Umbilical cord (tissue), 2 donors: ENCODE measurements at places on chromosomes 13 and 19.
A peak's percentile ranks its signal among the peaks of the same experiment; 100 is the strongest.

- DNase-seq, result no peak
These were observed 4.2 kb downstream of the CLIP3 start for GRCh38 chr19:36028313-36029041.

DNA sequence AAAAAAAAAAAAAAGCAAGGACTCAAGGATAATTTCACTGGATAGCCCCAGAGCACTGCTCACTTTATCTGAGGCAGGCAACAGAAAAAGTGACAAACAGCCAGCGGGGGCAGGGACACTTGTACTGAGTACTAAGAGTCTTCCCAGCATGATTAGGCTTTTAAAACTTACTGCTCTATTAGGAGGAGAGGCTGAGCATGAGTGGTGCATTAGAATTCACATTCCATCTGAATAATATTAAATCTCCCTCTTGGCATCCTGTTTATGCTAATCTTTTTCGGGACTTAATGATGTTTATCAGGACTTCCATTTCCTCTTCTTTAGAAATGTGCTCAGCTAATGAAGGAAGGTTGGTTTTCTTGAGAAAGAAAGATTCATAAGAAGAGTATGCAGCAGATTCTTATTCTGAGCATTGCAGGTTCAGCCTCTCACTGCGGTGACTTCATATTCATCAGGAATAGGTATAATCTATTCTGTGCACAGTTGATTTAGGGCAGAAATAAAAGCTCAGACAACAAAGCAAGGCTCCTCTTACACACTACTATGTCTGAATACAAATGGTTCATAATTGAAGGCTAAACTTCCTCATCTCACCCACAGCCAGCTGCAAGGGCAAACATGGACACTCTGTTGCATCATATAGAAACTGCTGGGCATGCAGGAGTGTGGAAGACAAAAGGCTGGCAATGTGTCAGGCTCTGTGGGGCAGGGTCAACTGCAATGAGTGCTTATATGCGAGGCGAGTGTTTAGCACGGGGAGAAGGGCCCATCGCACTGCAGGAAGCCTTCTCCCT is 107.0 kb downstream of the KL start:
- peak; percentile 54 for DNase-seq

DNA sequence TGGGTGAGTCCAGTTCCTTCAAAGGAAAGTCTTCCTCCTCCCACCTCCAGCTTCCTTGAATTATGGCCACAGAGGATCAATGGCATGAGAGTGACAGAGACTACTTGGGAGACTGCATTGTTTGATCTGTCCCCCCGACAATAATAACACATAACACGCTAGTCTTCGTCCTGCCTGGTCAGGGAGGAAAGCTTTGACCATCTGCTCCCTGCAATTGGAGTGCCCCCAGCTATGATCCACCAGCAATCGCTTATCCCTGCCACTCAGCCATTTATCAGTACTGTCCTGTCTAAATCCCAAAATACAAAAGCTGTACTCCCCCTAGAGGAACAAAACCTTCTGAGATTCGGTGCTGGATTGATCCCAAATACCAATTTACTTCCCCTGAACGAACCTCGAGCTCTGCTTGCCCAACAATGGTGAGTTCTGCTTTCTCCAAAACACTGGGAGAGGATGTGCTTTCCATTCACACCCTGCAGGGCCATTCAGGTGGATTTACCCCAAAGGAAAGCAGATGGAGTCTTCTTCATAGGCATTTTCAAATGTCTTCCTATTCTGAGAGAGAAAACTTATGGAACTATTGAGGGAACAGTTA is 466.7 kb downstream of the TSHZ3 start:
- DNase-seq, result no peak

GRCh38 chr19:6856749-6857372 is 30.5 kb upstream of the ADGRE1 start:
- DNase-seq, result no peak

DNA sequence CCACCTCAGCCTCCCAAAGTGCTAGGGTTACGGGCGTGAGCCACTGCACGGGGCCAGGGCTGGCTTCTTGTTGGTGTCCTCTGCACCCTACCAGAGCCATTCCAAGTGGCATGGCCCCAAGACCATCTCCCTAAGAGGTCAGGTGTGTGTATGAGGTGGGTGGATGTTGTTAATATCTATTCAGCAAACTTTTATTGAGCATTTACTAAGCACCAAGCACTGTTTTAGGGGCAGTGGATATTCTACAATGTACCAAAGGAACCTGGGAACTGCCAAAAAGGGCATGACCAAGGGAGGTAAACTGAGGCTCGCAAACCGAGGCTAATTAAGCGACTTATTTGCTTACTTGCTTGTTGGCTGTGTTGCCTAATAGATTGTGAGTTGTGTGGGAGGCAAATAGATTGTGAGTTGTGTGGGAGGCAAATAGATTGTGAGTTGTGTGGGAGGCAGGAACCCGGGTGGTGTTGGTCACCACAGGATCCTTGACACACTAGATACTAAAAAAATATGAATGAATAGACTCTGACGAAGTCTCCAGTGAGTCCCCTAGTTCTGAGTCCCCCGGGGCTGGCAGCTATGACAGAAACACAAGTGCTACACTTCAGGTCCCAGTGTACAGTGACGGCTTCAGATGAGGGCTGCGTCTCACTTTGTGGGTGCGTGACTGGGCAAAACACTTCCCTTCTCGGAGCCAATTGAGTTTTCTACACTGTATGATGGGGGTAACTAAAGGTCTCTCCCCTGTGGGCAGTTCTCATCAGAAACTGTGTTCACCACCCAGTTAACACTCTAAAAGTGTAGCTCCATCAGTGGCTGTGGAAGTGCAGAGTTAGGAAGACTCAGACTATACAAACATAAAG is 5.0 kb upstream of the BICRA start:
- no peak for DNase-seq

DNA sequence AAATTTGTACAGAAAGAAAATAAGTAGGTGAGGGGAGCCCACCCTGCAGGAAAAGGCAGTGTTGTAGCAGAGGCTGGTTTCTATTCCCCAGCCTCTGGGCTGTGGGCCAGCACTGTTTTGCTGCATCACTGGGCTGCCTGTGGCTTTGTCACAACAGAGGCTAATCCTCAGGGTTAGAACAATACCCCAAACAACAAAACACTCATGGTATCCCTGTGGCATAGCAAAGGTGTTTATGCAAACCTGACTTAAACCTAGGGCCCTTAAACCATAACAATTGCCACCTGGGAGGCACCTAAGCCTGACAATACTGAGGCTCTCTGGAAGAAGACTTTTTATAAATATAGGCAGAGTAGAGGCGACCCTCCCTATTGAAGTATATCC is 314.7 kb downstream of the OLFM4 start:
- no peak for DNase-seq

DNA sequence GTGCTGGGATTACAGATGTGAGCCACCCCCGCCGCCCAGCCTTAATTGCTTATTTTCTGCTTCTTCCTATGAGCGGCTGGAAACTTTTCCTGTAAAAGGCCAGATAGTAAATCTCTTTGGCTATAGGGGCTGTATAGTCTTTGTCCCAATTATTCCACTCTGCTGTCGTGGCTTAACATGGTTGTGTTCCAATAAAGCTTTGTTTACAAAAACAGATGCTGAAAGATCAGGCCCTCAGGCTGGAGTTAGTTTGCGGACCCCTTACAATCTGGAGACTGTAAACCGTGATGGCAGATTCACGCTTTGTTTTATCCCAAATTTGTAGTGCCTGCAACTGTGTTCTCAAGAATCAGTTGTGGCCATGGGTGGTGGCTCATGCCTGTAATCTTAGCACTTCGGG is 10.7 kb downstream of the KCNC3 start:
- no peak for DNase-seq

DNA sequence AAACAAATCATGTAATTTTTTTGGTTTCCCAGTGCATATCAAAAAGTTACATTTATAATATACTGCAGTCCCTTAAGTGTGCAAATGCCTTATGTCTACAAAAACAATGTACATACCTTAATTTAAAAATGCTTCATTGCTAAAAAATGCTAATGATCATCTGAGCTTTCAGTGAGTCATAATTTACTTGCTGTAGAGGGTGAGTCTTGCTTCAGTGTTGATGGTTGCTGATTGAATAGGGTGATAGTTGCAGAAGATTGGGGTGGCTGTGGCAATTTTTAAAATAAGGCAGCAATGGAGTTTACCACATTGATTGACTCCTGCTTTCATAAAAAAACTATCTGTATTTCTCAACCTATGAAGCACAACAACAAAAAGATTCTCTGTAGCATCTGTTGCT is 613.9 kb downstream of the TBC1D4 start:
- DNase-seq, result no peak

GRCh38 chr13:98189841-98190505 is 12.9 kb upstream of the RNF113B start:
- no peak for DNase-seq

DNA sequence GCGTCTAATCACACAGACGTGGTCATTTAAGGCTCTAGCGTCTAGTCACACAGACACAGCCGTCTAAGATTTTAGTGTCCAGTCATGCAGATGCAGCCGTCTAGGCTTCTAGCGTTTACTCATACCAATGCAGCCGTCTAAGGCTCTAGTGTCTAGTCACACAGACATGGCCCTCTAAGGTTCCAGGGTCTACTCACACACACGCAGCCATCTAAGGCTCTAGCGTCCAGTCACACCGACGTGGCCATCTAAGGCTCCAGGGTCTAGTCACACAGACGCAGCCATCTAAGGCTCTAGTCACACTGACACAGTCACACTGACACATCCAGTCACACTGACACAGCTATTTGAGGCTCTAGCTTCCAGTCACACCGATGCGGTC is 55.7 kb downstream of the KLF2 start:
- DNase-seq, result no peak

- no peak for DNase-seq
These were observed 477.1 kb upstream of the SGCG start for GRCh38 chr13:22703601-22704209.

- peak; percentile 81 for DNase-seq
These were observed 73.8 kb downstream of the MAP4K1 start for GRCh38 chr19:38543807-38544568.

DNA sequence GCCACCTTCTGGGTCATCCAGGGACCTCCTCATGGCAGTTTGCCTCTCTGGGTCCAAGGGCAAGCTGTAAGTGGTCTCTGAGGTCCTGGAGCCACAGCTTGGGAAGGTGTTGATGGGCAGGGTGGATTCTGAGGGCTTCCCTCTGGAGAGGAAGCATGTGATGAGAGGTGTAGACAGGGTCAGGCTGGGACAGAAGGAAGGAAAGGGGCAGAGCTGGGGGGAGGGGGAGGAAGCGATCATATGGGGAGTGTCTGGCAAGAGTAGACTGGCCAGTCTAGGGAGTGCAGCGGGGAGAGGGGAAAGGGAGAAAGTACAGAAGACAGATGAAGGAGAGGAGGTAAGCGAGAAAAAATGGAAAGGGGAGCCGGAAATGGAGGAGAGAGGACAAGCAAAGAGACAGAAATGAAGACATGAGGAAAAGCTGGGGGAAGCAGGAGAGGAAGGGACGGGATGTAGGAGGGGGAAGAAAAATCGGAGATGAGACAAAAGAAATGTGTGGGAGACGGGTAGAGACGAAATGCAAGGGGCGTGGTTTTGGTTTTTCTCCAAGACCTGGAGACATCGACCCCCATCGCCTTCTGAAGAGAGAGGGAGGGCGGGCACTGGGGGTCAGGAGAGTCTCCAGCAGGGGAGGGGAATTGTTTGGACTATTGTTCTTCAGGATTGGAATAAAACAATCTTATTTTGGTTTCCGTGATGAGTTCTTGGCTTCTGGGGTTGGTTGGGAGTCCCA is 26.6 kb downstream of the ZSWIM9 start:
- no peak for DNase-seq

DNA sequence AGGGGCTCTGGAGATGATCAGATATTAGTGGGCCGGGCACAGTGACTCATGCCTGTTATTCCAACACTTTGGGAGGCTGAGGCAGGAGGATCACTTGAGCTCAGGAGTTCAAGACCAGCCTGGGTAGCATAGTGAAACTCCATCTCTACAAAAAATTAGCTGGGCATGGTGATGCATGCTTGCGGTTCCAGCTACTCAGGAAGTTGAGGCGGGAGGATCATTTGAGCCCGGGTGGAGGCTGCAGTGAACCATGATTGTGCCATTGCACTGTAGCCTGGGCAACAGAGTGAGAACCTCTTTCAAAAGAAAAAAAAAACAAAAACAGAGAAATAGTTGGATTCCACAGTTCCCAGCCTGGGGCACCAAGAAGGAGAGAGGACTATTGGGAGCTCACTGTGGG is 17.9 kb upstream of the SHFL start:
- no peak for DNase-seq

DNA sequence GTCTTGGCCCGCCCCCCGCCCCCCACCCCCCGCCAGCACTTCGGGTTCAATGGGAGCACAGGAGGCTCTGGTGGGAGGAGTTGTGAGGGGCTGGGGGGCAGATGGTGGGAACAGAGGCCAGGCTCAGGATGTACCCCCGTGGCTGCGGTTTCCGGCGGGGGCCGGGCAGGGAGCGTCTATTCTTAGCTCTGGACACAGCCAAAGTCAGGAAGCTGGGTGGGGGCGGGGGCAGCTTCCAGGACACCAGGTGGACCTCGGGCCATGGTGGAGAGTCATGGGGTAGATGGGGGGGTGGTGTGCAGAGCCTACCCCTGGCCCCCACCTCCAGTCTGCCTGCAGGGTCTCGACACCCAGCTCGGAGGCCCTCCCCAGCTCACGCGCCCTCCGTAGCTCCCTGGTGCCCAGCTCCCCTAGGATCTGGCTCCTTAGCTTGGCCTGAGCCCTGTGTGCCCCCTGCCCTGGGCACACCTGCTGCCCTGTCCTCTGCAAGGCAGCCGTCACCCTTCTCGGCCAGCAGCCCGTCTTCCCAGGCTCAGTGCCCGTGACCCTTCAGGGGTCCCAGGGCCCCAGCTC is 2.2 kb upstream of the TBXA2R start:
- no peak for DNase-seq

- DNase-seq, result no peak
These were observed 19.3 kb downstream of the HCN2 start for GRCh38 chr19:609004-609346.

DNA sequence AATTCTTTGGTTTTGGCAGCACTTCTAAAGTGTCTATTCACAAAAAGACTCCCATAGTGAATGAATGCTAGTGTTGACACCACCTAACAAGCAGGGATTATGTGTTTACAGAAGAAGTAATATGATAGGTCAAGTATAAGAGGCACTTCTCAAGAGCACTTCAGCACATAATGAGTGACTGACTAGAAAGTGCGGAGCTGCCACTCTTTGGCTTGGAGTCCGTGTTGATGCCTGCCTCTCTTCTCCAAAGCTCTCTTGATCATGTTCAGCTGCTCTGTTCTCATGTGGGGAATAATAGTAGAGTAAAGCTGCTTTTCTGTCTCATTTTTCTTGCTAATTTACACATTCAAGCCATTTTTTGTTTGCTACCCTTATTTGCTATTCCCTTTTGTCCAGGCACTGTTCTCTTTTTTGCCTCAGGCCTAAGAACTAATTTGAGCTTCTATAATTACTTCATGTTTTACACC is 22.7 kb upstream of the MAB21L1 start:
- no peak for DNase-seq

GRCh38 chr19:1057176-1057855 is 9.7 kb upstream of the ARHGAP45 start:
- DNase-seq, result no peak
